NCI-H1417 (cell line): ENCODE measurements at places on chromosomes 5 and 9.

- DNase-seq: no peak
Measured at GRCh38 chr5:159152876-159153275, 53.2 kb upstream of the EBF1 start.

- no peak for DNase-seq
Measured at GRCh38 chr9:31733166-31733565, 651.3 kb upstream of the ACO1 start.

DNA sequence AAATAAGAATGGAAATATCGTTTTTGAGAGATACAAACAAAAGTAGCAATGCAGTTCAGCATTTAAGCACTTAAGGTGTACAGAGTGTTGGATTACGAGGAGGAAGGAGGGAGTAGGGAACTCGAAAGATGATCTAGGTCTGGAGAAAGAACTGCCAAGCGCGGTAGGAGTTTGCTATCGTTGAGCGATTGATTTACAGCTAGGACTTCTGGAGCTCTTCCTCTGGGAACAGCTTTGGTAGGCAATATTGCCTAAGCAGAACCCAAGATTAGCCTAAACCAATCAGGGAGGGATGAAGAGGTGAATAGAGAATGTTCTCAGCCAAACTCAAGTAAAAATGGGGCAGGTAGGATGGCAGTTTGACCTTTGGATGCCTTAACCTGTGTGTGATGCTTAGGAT lies 965 bp downstream of the CLTA start:
- no peak for DNase-seq

DNA sequence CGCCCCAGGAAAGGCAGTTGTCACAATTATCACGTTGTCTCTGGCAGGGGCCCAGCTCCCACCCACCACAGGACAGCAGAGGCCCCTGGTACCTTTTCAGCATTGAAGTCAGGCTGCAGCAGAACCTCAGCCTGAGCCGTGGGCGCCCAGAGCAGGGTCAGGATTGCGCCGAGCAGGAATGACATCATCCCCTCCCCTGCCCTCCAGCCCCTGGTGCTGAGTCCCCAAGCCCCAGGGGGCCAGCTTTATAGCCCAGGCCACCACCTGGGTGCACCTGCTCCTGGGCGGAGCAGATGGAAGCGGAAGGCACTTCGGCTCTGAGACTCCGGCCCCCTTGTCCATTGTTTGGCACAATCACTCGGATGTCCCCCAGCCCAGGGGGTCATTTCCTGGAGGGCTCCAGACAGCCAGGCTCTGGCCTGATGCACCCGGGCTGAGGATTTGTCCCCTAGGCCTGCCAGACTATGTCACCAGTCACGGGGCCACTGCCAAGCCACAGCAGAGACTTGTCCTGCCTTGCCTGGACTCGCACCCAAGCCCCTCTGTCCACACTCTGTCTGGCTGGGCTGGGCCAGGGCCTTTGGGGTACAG lies at the start of gene LCN15:
Gene LCN15, minus strand, starts transcription at position 218 of the 591 bp plus-strand sequence. Its CDS starts 30 bp downstream, at position 188.
- DNase-seq: peak; percentile 91

DNA sequence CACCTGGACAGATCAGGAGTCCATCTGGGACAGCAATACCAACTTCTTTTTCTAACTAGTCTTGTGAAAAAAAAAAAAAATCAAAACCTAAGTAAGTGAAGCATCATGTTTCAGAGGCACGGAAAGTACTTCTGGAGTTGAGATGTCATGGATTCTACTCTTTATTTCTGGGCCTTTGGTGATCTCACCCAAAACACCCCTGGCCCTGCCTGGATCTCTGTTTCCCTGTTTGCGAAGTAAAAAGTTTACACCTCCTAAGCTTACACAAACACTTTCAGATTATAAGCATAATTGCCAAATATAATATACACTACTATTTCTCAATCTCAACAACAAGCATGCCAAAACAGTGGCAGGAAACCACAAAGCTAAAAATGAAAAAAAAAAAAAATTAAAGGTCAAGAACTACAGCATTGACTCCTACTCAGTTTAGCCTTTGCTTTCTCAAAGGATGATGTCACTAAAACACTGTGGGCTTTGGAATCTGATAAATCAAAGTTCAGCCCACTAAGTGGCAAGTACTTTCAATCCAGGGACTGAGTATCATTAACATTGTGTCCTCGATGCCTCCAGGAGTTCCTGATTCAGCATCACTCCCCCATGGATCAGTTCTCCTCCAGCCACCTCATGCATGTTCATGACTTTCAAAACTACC lies 291.9 kb downstream of the NFIB start:
- DNase-seq: no peak

- no peak for DNase-seq
Measured at GRCh38 chr9:114972510-114973136, 42.2 kb upstream of the TNFSF8 start.

DNA sequence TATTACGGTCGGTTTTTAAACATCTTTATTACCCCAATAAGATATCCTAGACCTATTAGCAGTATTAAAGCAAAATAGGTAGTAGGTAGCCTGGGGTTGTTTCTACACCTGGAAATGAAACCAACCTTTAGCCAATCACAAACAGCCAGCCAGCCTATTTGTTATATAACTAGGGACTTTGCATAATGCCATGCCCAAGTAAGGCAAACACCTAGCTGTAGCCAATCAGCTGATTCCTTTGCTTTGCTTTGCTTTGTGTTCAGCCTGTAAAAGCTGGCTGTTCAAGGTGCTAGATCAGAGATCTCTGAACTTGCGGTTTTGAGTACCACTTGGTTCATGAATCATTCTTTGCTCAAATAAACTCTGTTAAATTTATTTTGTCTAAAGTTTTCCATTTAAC lies 46.5 kb upstream of the SETD9 start:
- DNase-seq: no peak

- no peak for DNase-seq
Measured at GRCh38 chr9:81183761-81184160, 505.6 kb downstream of the TLE1 start.

GRCh38 chr9:94112716-94113465 lies 28.6 kb downstream of the PTPDC1 start:
- no peak for DNase-seq

GRCh38 chr5:158814521-158814920 lies 285.2 kb downstream of the EBF1 start:
- no peak for DNase-seq

DNA sequence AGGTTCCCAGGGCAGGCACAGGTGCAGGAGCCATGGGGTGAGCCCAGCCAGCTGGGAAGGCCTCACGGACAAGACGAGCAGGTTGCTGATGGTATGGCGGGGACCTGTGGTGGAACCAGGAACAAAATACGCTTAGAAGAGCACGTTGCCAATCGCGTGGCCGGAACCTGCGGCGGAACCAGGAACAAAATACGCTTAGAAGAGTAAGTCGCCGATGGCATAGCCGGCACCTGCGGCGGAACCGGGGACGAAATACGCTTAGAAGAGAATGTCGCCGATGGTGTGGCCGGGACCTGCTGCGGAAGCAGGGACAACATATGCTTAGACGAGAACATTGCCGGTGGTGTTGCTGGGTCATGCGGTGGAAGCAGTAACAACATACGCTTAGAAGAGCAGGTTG lies 23.5 kb upstream of the SPATA31E1 start:
- no peak for DNase-seq

DNA sequence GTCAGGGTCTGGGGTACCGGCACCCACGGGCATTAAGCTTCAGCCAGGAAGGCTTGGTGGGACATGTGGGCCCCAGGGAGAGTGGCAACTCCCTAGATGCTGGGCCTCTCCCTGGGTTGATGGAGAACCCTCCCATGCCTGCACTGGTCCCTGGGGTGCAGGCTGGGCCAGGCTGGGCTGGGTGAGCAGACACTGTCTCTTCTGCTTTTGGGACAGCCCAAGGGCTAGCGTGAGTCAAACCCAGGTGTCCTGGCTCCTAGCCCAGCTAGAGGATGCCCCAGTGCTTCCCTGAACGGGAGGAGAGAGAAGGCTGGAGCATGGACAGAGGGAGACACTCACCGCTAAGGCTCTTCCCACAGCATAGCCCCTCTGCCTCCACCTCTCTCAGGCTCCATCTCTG lies 5.7 kb upstream of the AQP7 start:
- DNase-seq: no peak

GRCh38 chr9:115341426-115341825 lies 223.5 kb upstream of the TNC start:
- no peak for DNase-seq

- no peak for DNase-seq
Measured at GRCh38 chr9:22446589-22446949, at the start of gene DMRTA1. Gene DMRTA1 (plus strand): TSS chr9:22446824. CDS start chr9:22447066, 242 bp downstream.

GRCh38 chr5:172843825-172844576 lies 9.9 kb downstream of the ERGIC1 start:
- DNase-seq: no peak

- no peak for DNase-seq
Measured at GRCh38 chr9:32956606-32957005, 44.8 kb downstream of the APTX start.

GRCh38 chr5:169702693-169703481 lies 65.8 kb downstream of the DOCK2 start:
- no peak for DNase-seq

- no peak for DNase-seq
Measured at GRCh38 chr9:114060711-114061110, 17.4 kb downstream of the AMBP start.

DNA sequence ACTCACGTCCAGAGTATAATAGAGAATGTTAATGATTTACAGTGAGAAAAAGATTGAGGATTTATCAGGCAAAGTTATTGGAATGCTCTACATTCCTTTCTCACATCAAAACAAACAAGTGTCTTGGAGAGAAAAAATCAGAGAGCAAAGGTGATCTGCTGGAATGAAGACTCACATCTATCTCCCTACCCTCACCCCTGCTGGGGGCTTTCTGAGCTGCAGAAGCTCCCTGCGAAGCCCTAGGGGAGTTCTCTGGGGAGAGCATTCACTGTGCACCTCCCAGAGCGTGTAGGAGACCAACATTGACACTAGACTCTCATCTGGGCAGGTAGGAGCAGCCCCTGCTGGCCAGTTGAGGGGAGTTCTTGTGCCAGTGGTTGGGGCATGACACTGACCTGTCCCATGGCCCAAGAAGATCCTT lies 76.6 kb upstream of the ADAMTS16 start:
- DNase-seq: no peak

DNA sequence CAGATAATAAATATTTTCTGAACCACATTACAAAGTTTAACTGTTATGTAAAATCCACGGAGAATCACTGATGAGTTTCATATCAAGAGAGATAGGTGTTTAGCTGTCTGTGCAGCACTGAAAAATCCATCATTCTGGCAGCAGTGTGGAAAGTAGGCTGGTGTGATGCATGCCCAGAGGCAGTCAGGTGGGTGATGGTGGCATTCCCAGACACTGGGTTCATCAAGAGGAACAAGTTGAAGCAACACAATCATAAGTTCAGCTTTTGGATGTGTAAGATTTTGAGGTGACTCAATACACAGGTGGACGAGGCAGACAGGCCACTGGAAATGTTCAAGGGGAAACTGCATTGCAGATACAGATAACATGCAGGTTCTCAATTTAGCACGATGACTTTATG lies 11.9 kb downstream of the DNAH5 start:
- no peak for DNase-seq

DNA sequence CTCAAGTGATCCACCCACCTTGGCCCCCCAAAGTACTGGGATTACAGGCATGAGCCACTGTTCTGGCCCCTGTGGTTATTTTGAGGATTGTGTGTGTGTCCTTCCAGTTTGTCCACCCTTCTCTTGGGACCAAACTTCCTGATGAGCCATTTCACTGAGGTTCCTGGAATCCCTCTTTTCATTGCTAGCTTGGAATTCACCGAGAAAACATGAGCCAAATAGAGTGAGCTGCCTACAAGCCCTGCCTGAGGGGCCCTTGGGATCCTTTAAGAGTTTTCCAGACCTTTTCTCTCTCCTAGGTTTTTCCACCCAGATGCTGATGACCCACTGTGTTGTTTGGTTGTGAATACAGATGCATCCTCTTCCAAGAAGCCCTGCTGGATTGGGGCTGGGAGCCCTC lies 13.2 kb upstream of the KIF12 start:
- no peak for DNase-seq

- DNase-seq: no peak
Measured at GRCh38 chr5:152104211-152104610, 179.6 kb upstream of the GLRA1 start.

DNA sequence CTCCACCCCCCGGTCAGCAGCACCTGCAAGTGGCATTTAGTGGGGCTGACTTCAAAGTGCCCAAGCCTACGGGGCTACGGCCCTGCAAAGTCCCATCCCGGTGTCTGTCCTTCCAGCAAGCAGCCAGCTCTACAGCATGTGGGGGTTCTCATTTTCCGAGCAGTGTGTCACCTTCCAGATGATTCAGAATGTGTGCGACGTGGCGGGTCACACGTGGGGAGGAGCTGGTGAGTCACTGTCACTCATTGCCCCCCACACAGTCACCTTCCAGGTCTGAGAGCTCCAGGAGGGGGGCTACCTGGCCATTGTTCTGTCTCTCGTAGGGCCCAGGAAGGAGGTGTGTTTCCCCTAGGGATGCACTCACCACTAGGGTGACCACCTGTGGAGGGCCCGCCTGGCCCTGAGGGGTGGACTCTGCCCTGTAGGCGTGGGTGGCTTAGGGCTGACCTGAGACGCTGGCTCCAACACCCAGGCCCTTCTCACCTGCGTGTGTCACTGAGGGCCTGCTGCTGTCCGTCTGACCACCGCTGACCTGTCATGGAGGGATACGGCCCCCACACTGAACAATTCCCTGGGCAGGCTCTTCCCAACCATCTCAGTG lies 70.2 kb downstream of the SEMA4D start:
- DNase-seq: no peak

DNA sequence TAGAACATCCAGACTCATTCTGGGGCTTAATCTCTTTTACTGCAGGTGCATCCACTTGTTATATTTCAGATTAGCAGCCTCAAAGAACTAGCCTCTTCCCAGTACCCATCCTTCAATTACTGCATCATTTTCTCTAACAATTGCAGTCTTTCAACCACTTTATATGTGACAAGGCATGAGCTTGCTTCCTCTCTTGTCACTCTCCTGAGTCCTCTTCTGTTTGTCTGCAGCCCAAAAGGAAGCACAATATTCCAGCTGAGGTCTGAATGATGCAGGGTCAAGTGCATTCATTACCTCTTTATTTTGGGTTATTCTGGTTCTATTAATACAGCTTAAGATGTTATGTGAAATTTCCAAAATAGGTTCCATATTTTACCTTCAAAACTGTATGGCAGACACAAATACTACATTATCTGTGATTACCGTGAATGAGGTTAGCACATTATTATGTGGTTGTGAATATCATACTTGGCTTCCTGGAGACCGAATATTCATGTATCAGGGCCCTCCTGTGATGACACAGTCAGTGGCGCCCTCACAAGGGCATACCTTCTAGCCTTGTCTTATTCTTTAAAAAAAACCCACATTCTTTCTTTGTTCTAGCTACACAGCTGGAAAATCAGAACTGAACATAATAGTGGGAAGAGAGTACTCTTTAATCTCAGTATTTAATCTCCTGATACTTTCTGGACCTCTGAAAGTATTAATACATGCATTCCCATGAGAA lies 323.8 kb downstream of the PDE4D start:
- DNase-seq: no peak

GRCh38 chr5:145661737-145662485 lies 173.2 kb downstream of the PRELID2 start:
- DNase-seq: no peak

- no peak for DNase-seq
Measured at GRCh38 chr5:56460195-56460546, 227.0 kb upstream of the ANKRD55 start.

GRCh38 chr9:88604836-88605511 lies 70.0 kb downstream of the NXNL2 start:
- DNase-seq: no peak

GRCh38 chr9:134031783-134032182 lies 6.5 kb downstream of the BRD3OS start:
- DNase-seq: no peak
